LNCaP clone FGC (cell line): ENCODE measurements at places on chromosomes 16 and 17.

DNA sequence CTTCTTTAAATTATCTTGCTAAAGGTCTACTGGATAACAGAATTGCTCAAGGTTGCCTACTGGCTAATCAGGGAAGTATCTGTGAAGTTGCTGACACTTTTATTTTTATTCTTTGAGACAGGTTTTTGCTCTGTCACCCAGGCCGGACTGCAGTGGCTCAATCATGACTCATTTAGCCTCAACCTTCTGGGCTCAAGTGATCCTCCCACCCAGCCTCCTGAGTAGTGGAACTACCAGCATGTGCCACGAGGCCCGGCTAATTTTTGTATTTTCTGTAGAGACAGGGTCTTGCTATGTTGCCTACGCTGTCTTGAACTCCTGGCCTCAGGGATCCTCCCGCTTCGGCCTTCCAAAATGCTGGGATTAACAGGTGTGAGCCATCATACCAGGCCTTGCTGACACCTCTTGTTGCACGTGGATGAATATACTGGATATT is 43.1 kb downstream of the GLG1 start:
- no peak for DNase-seq

- no peak for DNase-seq
Measured at GRCh38 chr16:55408661-55409060, 70.3 kb upstream of the MMP2 start.

DNA sequence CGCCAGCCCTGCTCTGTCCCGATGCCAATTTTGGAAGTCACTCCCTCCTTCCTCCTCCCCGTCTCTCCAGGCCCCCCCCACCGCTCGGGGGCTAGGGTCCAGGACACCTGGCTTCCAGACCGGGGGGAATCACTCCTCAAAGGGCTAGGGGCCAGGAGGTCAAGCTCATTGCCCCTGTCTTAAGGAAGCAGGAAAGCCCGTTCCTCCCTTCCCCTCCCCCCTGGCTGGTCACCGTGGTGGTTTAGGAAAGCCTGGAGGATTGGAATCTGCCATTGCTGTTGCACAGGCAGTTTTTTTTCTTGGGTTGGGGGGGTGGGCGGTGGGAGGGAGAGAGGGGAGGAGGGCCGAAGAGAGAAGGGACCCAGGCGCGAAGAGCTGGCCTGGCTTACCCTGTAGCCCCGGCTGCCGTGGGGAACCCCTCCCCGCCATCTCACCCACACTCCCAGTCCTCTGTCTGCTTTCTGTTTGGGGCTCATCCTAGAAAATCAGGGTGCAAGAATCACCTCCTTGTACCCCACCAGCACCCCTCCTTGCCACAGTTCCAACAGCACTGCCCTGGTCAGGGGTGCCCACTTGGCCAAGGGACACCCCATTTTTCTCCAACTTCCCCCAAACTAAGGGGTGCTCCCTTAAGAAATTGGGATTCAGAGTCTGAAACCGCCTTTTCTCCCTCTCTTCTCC is 2.9 kb upstream of the BCL6B start:
- no peak for DNase-seq

GRCh38 chr17:45961206-45961605 is 37.8 kb upstream of the STH start:
- no peak for DNase-seq

GRCh38 chr17:80621997-80622357 is 77.3 kb downstream of the RPTOR start:
- no peak for DNase-seq
